ENCODE measurements at places on chromosomes 6 and 20.

GRCh38 chr20:3981132-3981452 lies 34.3 kb downstream of the RNF24 start:
- DNase-seq = no peak

DNA sequence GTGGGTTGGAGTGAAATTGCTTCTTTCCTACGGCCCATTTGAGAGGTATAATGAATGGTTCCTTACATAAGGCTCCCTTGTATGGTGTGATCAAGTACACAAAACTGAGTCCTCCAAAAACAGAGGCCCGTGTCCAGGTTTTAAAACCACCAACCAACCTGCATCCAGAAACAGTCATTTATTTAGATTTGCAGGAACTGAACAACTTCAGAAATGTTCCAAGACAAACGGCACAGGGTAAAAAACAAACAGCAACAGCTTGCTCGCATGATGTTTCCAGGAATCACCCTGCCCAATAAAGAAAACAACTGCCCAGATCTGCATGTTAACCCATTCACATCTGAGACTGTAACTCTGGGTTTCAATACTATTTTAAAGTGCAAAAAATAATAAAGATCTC lies 40.2 kb upstream of the TRAM2 start:
- DNase-seq = no peak

DNA sequence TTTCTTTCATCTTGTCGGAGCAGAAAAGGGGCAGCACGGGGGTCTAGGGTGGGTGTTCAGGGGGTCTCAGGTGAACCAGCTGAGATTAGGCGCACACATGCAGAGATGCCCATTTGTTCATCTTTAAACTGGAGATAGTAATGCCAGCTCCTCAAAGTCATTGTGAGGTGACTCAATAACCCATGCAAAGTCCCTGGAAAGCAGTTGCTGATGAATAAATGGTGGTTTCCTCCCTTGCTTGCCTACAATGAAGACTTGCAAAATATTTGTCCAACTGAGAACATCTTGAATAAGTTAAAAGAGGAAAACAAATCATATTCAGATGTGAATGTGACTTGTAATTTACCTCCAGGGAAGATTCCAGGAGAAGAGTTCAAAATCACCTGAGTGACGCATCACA lies 206.9 kb downstream of the LY86 start:
- DNase-seq = no peak

GRCh38 chr20:38828514-38829295 lies 23.2 kb downstream of the PPP1R16B start:
- no peak for DNase-seq

GRCh38 chr6:40411881-40412280 lies 175.3 kb downstream of the LRFN2 start:
- no peak for DNase-seq

DNA sequence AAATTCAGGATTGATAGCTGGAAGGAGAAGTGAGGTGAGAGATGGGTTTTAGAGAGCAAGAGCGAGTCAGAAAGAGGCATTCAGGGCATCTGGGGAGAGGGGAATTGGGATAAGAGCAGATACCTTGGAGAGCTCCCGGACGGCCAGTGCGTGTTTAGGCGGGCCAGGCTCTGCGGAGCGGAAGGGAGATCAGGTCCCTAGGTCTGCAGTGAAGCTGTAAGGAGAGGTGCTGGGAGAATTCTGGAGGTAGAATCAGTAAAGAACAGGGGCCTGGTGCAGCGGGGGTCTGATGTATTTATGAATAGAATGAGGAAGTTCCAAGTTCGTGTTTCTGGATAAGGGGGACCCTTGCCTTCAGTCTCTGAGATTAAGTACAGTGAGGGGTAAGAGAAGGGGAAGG lies 47.4 kb upstream of the FAM83D start:
- peak; percentile 31 for DNase-seq

DNA sequence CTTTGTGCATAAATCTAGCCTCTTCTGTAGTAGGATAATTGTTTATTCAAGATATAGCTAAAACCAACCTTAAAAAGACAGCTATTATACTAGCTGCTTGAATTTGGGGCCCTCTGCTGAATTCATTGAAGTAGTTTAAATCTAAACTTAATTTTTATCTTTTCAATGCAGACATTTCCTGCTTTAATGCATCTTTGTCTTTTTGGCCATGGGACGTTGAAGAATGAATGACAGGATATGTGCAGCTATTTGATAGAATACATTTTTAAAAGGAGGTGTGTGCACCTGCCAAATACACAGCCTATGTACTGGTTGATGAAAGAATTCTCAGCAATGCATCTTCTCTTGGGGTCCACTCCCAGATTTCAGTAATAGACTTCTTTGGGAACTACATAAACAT lies 524.9 kb downstream of the PHF3 start:
- DNase-seq = no peak

DNA sequence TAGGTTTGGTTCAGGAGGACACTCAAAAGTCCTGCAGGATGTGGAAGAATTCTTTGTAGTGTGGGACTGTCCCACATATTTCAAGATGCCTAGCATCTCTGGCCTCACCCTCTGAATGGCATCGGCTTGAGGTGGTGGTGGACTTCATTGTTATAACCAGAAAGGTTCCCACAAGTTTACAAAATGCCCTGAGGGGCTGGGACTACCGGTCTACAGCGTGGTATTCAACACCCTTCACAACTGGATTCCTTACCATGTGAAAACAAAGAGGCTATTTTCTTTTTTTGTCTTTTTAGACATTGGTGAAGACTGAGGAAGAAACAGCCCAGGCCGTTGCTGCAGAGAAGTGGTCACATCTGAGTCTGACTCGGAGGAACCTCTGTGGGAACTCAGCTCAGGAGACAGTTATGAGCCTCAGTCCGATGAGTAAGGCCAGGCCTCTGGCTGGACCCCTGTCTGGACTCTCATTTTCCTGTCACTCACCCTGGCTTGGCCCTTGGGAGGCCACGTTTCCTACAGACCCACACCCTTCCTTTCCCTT lies 15.2 kb downstream of the PGBD1 start:
- no peak for DNase-seq

DNA sequence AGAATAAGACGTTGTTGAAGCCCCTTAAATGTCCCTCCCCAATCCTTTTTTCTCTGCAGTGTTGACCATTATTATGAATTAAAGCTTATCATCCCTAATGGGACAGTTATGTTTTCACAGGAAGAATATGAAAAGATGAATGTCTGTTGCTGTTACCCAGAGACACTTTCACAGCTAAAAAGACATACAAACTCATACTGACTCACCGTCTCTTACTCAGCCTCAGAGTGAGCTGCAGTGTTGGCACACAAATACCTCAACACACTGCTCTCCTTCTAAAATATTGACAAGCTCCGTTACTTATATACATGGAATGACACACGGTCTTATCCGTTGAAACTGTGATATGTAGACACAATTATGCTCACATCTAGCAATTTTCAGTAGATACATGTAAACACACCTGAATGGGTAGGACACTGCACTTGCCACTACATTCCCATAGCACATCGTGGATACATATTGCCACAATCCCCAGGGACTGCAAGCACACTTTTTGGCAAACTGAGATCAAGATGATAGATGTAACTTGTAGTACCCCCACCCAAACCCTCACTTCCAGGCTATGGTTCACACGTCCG lies 9.6 kb upstream of the SAPCD1 start:
- DNase-seq = peak; percentile 70

GRCh38 chr6:80523531-80523997 lies 417.1 kb downstream of the BCKDHB start:
- peak; percentile 11 for DNase-seq

GRCh38 chr6:163971841-163972838 lies 557.6 kb downstream of the QKI start:
- no peak for DNase-seq

GRCh38 chr6:91464201-91464600 lies 877.3 kb upstream of the MAP3K7 start:
- DNase-seq = no peak

- peak; percentile 6 for DNase-seq
Measured at GRCh38 chr6:168322966-168323365, 3.4 kb upstream of the DACT2 start.

DNA sequence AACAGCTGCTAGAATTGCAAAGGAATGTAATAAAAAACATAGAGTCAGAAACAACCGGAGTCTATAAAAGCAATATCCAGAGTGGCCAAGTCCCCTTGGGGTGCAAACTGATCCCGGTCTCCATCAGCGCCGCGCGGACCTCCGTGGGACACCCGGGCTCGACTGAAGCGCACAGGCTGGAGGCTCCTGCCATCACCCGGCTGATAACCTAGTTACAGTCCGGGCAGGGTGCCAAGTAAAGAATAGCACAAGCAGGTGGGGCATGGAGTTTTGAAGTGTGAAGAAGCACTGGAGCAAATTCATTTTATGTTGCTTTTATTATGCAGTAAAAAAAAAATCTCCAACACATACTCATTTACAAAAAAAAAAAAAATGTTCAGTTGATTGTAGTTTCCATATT lies 205.1 kb upstream of the GMDS start:
- DNase-seq = no peak

GRCh38 chr20:23207826-23208540 lies 121.9 kb upstream of the CD93 start:
- no peak for DNase-seq

- no peak for DNase-seq
Measured at GRCh38 chr6:90080876-90081481, 186.7 kb downstream of the GJA10 start.

DNA sequence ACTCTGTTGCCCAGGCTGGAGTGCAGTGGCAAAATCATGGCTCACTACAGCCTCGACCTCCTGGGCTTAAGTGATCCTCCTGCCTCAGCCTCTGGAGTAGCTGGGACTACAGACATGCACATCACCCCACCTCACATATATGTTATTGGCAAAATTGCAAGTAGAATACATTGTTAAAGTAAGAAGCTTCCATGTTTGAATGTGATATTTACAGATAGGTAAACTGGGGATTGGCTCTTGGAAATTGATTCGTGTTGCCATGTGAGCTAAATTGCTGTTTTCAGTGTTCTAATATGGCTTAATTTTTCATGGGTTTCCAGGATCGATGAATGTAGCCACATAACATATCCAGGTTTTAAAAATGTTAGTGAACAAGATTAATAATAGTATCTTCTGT lies 149.0 kb upstream of the ZNF217 start:
- DNase-seq = no peak

GRCh38 chr6:131955876-131956275 lies 4.7 kb upstream of the CCN2 start:
- no peak for DNase-seq

GRCh38 chr6:24053057-24053456 lies 73.0 kb upstream of the NRSN1 start:
- DNase-seq = no peak

DNA sequence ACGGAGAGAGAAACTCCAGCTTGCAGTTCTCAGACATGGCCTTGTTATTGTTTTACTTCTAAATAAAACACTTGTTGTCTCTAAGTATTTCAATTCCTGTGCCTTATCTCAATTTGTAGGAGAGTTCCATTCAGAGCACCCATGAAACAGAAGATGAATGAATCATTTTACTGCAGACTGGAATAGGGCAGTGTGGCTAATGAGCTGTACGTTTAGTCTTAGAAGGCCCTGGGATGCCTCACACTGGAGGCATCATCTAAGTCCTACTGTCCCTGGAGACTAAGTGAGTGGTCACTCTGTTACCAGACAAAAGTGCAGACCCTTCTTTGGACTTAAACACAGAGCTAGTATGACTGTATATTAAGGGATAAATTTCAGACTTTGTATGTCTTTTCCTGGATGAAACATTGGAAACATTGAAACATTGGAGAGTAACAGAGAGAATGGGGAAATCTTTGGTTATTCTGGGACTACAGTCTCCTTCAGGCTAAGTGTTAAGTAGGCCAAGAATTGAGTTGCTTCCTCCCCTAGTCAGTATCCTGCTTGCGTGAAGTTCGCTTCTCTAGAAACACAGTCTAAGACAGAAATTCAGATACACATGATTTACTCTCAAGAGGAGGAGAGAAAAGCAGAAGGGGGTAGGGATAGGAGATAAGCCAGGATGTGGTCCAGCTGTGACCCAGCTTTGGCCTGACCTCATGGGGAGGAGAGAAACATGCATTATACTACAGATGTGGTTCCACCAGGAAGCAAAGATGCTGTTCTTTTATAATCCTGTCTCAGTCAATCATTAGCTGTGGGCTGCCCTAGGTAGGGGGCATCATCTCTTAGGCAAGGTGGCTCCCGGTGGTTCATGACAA lies 167.4 kb upstream of the BMP2 start:
- no peak for DNase-seq

DNA sequence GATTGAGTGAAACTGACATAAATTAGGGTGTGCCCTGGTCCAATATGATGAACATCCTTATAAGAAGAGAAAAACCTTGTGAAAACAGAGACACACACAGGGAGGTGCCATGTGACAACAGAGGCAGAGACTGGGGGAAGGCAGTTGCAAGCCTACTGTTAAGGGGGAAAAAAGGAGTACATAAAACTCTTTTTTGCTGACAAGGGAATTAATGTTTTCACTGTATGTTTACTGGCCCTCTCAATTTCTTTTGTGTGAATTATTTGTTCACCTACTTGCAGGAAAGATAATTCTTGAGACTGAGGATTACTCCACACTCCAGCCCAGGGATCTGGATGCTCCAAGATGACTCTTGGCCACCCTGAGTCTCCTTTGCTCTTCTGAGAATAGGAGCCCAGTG lies 12.1 kb upstream of the NRSN1 start:
- DNase-seq = no peak

GRCh38 chr6:105492706-105493673 lies 90.1 kb upstream of the PREP start:
- DNase-seq = peak; percentile 51

- no peak for DNase-seq
Measured at GRCh38 chr20:43669332-43669731, 2.4 kb downstream of the MYBL2 start.

GRCh38 chr20:12090920-12091319 lies 173.2 kb downstream of the BTBD3 start:
- DNase-seq = no peak

- DNase-seq = peak; percentile 54
Measured at GRCh38 chr6:1063671-1064355, 248.1 kb upstream of the FOXQ1 start.

DNA sequence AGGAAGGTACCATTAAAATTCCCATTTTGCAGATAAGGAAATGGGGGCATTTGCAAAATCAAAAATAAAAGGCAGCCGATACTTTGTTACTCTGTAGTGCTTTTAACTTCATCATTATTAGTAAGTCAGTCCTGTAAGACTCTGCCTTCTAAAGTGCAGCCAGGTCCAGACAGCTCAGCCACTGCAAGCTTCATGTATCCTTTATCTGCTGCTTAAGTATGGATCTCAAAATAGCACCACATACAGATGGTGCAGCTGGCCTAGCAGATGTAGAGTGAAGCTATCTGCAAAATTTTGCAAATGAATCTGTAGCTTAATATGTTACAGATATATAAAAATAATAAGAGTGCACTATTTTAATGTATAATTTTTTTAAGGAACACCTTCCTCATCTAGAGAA lies 53.4 kb downstream of the NUS1 start:
- DNase-seq = no peak

DNA sequence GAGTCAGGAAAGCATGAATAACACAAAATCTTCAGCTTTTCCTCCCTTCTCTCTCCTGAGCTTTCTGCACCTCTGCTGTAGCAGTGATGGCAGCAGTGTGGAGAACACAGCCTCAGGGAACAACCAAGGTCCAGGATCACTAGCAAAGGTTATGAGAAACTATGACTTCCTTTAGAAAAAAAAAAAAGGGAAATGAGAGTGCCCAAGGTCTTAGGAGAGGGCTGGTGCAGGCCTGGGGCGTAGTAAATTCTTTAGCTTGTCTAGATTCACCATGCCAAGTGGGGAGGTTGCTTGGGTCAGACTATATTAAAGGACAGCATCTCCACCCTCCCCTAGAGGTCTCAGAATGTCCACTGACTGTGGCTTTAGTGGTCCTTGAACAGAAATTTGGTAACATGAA lies 40.4 kb upstream of the POLR1H start:
- no peak for DNase-seq
